ENCODE measurements at places on chromosomes 16 and 17.

DNA sequence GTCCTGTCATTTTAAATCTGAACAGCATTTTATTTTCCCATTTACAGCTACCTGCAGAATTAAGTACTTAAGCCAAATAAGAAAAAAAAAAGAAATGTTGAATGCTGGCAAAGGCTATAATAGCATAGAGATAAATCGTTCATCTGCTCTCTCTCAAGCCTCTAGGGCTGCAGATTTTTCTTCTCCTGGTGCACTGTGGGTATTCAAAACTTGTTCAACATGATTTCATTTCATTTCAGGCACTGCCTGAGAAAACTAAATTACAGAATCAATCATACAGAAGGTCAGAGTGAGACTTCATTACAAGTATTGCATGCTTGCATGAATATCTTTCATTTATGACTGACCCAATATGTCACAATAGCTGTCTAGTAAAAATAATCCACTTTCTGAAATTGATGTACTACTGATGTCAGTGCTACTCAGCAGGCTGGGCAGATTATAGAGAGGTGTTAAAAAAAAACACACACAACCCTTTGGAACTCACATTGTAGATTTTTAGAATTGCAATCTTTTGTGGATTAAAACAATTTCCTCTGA lies 86.2 kb downstream of the TOX3 start:
- DNase-seq, result no peak

DNA sequence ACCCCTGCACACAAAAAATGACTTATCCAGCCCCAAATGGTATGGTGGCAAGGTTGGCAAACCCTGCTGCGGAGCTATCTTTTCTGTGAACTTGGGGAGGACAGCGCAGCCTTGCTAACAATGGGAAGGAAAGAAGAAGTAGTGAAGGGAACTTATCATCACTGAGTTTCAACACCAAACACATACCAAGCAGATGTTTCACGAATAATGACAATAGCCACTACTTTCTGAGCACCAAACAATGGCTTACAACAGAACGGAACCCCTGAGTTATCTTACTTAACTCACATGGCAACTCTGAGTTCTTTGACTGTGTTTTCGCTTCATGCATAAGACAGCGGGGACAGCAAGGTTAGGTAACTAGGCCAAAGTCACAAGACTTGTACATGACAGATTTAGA lies 148.9 kb downstream of the XYLT1 start:
- no peak for DNase-seq

- DNase-seq, result no peak
Observed at GRCh38 chr16:55444754-55445485, 34.1 kb upstream of the MMP2 start.

DNA sequence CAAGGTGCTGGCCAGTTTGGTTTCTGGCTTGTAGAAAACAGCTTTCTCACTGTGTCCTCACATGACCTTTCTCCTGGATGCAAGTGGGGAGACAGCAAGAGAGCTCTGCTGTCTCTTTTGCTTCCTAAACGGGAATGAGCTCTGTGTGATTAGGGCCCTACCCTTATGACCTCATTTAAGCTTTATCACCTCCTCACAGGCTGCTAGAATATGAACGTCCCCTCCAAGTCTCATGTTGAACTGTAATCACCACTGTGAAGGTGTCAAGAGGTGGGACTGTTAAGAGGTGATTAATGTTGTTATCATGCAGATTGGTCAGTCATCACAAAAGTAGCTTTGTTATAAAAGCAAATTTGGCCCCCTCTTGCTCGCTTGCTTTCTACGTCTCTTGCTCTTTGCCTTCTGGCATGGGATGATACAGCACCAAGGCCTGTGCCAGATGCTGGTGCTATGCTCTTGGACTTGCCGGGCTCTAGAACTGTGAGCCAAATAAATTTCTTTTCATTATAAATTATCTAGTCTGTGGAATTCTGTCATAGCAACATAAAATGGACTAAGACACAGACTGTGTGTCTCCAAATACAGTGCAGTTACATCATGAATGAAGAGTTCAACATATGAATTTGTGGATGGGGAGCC lies 14.8 kb upstream of the POLR3E start:
- DNase-seq, result no peak

- DNase-seq, result no peak
Observed at GRCh38 chr17:38454532-38454931, 26.3 kb downstream of the ARHGAP23 start.

DNA sequence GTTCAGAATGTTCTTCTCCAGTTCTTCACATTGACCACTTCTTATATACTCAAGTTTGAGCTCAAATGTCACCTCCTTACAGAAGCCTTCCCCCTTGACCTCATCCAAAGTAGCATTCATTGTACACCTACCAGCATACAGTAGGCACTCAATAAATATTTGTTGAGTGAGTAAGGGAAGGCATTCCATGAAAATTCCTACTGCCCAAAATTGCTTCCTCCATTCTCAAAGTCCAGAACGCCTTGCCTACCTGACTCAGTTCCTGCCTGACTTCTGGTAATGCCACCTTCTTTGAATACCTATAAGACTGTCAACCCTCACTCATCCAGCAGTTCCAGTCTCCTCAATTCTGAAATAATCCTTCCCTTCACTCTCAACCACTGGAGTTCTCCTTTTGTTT lies 14.8 kb upstream of the BPTF start:
- no peak for DNase-seq

- no peak for DNase-seq
Observed at GRCh38 chr16:47125757-47126156, 18.0 kb downstream of the NETO2 start.

DNA sequence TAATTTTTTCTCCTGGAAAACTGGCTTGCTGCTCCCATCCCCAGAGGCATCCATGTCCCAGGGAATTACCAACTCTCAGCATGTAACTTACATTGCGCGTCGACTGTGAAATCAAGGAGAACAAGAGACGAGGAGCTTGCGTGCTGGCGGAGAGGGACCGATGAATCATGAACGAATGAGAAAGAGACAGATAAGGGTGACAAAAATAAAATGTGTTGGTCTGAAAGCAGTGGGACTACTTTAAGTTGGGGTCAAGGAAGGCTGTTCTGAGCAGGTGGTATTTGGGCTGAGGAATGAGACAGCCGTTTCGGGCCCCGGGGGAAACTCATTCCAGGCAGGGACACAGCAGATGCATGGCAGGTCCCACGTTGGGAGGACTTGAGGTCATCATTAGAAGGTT lies 22.5 kb downstream of the ABAT start:
- DNase-seq, result no peak

- no peak for DNase-seq
Observed at GRCh38 chr17:1635675-1636465, 7.2 kb upstream of the SLC43A2 start.

DNA sequence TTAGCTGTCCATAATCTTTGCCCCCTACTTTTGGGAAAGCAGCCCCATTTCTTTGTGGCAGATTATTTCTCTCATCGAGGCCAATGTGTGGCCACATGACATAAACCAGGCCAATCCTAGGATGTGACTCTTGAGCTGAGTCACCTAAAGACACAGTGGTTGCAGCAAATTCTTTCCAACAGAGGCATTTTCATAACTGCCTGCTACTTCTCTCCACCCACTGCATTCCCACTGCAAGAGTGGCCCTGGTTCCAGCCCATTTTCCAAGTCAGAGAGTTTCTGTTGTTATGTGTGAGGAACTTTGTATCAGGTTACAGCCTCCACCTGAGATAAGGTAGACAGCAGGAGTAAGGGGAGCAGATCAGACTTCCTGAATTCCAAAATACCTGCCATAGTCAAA lies 195.2 kb downstream of the RGS9 start:
- DNase-seq, result no peak

- DNase-seq, result no peak
Observed at GRCh38 chr16:25395528-25395927, 137.9 kb upstream of the ZKSCAN2 start.

DNA sequence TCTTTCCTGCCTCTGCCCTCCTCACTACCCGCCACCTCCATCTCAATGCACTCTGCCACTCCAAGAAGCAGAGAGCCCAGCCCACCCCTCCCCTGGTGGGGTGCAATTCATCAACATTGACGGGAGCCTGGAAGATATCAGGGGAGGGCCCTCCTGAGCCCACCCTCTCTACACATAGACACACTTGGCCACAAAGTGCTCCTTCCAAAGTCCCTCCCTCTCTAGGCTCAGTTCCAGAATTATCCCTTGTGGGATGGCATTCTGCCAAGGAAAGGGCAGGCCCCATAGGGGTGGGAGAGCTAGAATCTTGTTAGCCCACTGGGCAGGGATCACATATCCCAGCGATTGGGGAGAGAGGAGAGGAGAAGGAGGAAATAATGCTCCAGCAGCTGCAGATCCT lies 66.2 kb downstream of the TMEM132E start:
- DNase-seq, result no peak

DNA sequence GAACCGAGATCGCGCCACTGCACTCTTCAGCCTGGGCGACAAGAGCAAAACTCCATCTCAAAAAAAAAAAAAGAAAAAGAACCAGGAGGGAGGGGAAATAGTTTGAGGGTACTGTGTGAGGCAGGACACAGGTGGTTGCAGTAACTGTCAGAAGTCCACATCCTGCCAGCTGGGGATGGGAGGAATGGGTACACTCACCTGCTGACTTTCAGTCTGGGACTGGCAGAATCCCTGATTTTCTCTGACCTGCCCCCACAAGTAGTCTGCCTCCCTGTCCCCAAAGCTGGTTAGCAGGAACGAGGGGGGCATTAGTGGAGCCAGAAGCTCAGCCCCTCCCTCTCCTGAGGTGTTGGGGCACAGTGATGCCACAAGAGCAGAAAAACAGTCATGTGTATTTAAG lies 7.1 kb upstream of the ARL5C start:
- no peak for DNase-seq

DNA sequence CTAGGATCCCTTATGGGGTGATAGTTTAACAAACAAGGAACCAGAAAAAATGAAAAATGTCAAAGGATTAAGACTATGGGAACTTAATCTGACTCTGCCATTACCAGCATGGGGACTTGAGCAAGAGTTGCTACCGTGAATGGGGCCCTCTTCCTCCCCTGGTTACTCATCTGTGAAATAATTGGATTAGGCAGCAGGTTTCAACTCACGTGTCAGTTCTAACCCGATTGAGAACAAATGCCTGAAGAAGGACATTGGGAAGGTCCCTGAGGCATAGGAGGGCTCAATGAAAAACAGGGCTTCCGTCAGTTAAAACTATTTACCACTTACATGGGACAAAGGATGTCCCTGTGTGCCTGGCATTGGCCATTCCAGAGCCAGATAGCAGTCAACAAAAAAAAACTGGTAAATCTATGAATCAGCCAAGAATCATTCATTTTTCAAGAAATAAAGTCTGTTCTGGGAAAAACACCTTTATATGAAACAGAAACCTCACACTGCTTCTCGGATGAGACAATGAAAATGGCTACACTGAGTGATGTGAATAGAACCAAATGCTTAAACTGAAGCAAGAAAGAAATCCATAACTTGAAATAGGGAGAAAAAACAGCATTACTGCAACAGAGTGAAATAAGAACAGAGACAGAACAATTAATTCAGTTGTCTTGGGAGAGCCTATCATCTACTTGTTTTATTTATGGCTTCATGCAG lies 104.3 kb downstream of the ADAMTS18 start:
- peak; percentile 63 for DNase-seq

- DNase-seq, result no peak
Observed at GRCh38 chr17:50190293-50190602, 11.2 kb downstream of the COL1A1 start.

DNA sequence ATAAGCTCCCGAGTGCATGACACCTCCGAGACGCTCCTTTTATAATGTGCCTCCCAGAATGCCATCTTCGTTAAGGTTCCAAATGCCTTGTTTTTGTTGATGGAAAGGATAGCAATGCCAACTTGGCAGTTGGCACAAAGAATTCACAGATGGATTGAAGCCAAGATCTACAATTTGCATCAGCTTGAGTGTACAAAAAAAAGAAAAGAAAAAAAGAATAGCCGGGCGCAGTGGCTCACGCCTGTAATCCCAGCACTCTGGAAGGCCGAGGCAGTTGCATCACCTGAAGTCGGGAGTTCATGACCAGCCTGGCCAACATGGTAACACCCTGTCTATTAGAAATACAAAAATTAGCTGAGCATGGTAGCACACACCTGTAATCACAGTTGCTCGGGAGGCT lies 7.6 kb downstream of the TBC1D16 start:
- DNase-seq, result no peak

GRCh38 chr17:79797492-79798298 lies 818 bp upstream of the CBX8 start:
- DNase-seq, result no peak

GRCh38 chr16:49281843-49282642 lies 405 bp upstream of the CBLN1 start:
- DNase-seq, result peak; percentile 85

DNA sequence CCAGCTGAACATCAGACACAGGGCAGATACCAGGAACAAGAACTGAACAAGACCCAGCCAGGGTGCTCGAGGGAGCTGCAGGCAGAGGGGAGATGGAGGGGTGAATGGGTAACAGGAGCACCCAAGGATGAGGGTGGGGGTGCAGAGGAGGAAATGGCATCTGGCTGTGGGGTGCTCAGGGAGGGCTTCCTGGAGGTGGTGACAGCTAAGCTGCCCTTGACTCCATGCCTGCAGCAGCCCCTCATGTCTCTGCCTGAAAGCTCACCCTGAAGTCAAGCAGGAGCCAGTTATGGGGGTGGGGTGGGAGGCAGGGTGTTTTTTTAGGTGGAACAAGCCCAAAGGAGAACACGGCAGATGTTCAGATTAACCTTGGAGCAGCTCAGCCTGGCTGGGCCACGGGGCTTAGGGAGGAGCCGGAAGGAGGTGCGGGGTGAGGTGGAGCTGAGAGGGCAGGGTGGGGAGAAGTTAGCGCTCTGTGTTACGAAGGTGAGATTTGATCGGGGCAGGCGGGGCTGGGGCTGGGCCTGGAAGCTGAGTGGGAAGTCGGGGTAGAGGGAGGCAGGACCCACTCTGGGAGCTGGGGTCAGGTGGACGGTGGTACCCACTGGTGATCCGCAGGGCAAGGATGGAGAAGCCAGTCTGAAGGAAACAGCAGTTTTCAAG lies 143.0 kb downstream of the ENGASE start:
- no peak for DNase-seq

GRCh38 chr17:38667099-38667786 lies 7.5 kb downstream of the EPOP start:
- DNase-seq, result peak; percentile 75

GRCh38 chr16:74649839-74650504 lies 16.7 kb downstream of the RFWD3 start:
- DNase-seq, result no peak

DNA sequence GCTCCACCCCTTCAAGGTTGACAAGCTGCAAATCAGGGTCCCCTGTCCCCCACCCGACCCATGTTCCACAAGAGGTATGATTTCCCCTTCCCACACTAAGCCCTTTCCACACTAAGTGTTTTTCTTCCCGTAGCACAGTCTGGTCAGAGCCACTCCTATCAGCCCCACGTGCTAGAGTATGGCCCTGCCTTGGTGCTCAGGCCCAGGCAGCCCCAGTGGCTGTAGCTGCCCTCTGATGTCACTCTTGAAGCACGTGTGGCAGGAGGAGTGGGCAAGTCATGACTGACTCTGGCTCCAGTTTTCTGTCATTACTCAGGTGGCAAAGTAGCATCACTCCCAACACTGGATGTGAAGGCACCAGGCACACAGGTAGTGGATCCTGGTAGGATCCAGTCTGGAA lies 35.4 kb upstream of the ERN1 start:
- DNase-seq, result no peak
